ENCODE measurements at places on chromosomes 2 and 18. TPM values are rescaled to one million over a fixed set of nuclear protein-coding genes. Genes with fewer than 3 reads are reported as not detected.

- no peaks in the 10 kb centered on the region for H3K36me3 ChIP-seq
- no peak overlapping the region for H3K27ac ChIP-seq
- no peaks in the 10 kb centered on the region for H3K27me3 ChIP-seq
- no peaks in the 10 kb centered on the region for H3K4me1 ChIP-seq
- DNase-seq, result no peak
- no peak overlapping the region for H3K4me3 ChIP-seq
Measured at GRCh38 chr2:179579800-179580199, 281.6 kb downstream of the ZNF385B start.

CAMKMT gene
- total RNA-seq, result 11.3 TPM

- no peaks in the 10 kb centered on the region for H3K36me3 ChIP-seq
- H3K27me3 ChIP-seq, result no peaks in the 10 kb centered on the region
- DNase-seq, result no peak
- peak overlapping the region; percentile 96 for H3K27ac ChIP-seq
- peaks cover 77% of the 10 kb centered on the region for H3K4me1 ChIP-seq
Measured at GRCh38 chr2:236568068-236568921, 1.3 kb upstream of the ACKR3 start.

GALNT13 gene
- total RNA-seq, result 18.4 TPM

CD28 gene
- total RNA-seq, result not detected

CDCA7 gene
- total RNA-seq, result 17.6 TPM

MARCO gene
- 0.22 TPM for total RNA-seq

- peak overlapping the region; percentile 85 for H3K27ac ChIP-seq
- peaks cover 4% of the 10 kb centered on the region for H3K36me3 ChIP-seq
- H3K4me1 ChIP-seq, result peaks cover 56% of the 10 kb centered on the region
Measured at GRCh38 chr18:361941-362310, 94.1 kb upstream of the THOC1 start.

CRACDL gene
- 1.7 TPM for total RNA-seq

GRCh38 chr18:37252854-37253393, 312.7 kb downstream of the CELF4 start:
- H3K4me1 ChIP-seq, result peaks cover 7% of the 10 kb centered on the region
- no peak overlapping the region for H3K27ac ChIP-seq
- no peak for DNase-seq
- peak overlapping the region; percentile 55 for H3K4me3 ChIP-seq

DNA sequence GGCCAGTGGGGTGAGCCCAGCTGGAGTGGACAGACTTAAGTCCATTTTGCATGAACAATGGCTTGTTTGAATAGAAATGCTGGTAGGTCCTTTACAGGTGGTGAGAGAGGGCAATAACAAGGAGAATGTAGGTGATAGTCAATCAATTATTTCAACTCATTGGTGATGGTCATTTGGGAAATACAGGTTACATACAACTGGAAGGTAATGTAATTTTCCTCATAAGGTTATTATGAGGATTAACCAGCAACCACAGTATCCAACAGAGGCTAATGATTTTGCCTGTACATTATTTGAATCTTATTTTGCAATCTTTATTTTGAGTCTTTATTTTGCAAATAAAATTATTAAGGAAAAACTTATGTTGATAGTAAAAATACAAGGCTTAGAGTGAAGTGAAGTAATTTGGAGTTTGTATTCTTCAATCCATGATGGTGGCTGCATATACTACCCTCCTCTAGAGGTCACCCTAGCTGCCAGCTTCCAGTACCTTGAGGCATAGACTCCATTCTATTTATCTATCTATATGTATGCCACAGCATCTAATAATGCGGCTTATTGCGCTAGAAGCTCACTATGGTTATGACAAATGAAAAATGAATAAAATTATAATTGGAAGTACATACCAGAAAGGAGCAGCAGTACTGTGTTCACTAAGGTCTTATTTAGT, 20.5 kb upstream of the HNMT start:
- H3K27ac ChIP-seq, result peak overlapping the region; percentile 83
- no peaks in the 10 kb centered on the region for H3K27me3 ChIP-seq
- peaks cover 69% of the 10 kb centered on the region for H3K4me1 ChIP-seq
- H3K4me3 ChIP-seq, result no peak overlapping the region

- no peak overlapping the region for H3K27ac ChIP-seq
- no peaks in the 10 kb centered on the region for H3K36me3 ChIP-seq
- H3K27me3 ChIP-seq, result no peaks in the 10 kb centered on the region
- H3K4me1 ChIP-seq, result no peaks in the 10 kb centered on the region
- no peak for DNase-seq
- H3K4me3 ChIP-seq, result no peak overlapping the region
Measured at GRCh38 chr2:31812051-31812798, 198.6 kb downstream of the MEMO1 start.

DNA sequence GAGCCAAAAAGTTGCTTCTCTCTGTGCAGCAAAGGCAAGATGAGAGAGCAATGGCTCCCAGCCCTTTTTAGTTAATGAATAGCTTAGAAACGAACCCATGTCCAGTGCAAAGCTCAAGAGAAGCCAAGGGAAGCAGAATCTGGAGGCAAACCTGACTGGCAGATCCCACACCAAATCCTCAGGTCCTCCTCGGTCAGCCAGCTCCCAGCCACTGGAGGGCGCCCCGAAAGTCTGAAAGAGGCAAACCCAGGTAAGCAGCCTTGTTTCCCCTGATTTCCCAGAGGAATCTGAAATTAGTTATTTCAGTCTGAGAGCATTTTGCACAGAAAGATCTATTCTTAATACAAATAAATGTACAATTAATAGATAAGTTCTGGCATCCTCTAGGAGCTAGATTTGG, 71.3 kb upstream of the PID1 start:
- no peak overlapping the region for H3K27ac ChIP-seq
- no peaks in the 10 kb centered on the region for H3K4me1 ChIP-seq
- H3K27me3 ChIP-seq, result peaks cover 12% of the 10 kb centered on the region
- no peak for DNase-seq
- H3K36me3 ChIP-seq, result no peaks in the 10 kb centered on the region
- no peak overlapping the region for H3K4me3 ChIP-seq

GRCh38 chr2:205170399-205170798, 511.9 kb upstream of the NRP2 start:
- no peak overlapping the region for H3K27ac ChIP-seq
- H3K36me3 ChIP-seq, result no peaks in the 10 kb centered on the region
- peaks cover 8% of the 10 kb centered on the region for H3K4me1 ChIP-seq
- H3K4me3 ChIP-seq, result no peak overlapping the region

- no peak for DNase-seq
- H3K36me3 ChIP-seq, result peaks cover 2% of the 10 kb centered on the region
- no peak overlapping the region for H3K4me3 ChIP-seq
- H3K27me3 ChIP-seq, result no peaks in the 10 kb centered on the region
- H3K4me1 ChIP-seq, result peaks cover 4% of the 10 kb centered on the region
Measured at GRCh38 chr2:46989491-46990230, 74.1 kb upstream of the MCFD2 start.

NRP2 gene
- total RNA-seq, result 83.6 TPM

COLEC12 gene
- 70.5 TPM for total RNA-seq

GRCh38 chr18:37343542-37343851, 222.1 kb downstream of the CELF4 start:
- DNase-seq, result no peak
- no peaks in the 10 kb centered on the region for H3K36me3 ChIP-seq
- H3K27ac ChIP-seq, result no peak overlapping the region
- no peaks in the 10 kb centered on the region for H3K4me1 ChIP-seq
- no peak overlapping the region for H3K4me3 ChIP-seq
